ENCODE measurements at places on chromosomes 2 and 18.

DNA sequence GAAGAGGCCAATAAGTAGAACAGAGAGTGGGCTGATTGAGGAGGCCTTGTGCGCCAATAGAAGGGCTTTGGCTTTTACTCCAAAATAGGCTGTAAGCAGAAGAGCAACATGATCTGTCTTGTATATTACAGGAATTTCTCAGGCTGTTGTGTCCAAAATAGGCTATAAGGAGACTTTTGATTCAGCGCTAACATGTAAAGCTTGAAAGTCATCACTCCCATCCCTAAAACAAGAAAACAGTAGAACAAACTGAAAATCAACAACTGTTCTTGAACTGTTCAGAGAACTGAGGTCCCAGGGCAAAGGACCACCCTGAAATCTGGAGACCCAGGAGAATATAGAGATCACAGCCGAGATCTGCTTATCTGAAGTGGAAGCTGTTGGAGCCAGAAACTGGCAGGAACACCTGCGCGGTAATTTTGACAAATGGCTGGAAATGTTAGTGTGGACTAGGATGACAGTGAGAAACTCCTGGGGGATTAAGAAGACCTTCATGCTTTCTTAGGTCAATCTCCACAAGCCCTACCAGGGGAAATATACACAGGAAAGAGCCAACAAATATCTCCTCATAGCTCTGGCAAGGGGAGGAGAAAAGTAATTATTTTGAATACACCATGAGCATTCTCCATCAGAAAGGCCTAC is 258.6 kb downstream of the RBM43 start:
- no peak for DNase-seq

- peak; percentile 32 for DNase-seq
These were observed 50.8 kb downstream of the NCK2 start for GRCh38 chr2:105795575-105795934.

- no peak for DNase-seq
These were observed 1.6 kb downstream of the NUP35 start for GRCh38 chr2:183125659-183126341.

DNA sequence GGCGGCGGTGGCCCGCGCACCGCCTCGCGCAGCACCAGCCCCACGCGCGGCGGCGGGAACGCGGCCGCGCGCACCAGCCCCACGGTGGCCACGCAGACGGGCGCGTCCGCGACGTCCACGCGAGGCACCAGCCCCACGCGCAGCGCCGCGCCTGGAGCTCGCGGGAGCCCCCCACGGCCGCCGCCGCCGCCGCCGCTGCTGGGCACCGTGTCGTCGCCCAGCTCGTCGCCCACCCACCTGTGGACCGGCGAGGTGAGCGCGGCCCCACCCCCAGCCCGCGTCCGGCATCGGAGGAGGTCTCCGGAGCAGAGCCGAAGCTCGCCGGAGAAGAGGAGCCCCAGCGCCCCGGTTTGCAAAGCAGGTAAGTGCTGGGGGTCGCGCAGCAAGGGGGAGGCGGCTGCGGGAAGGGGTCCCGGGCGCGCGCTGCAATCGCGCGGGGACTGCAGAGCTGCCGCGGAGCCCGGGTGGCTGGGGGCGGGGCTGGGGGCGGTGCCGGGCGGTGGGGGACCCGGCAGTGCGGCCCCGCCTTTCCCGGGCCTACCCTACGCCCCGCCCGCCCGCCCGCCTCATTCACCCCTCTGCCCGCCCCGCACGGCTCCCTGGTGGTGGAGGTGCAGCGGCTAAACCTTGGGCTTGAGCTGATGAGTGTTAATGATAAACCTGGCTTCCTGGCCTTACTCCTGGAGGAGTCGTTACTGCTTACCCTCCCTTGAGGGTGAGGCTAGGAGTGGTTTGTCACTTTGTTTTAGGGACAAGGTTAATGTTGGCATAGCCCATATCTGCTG is 851 bp downstream of the FAM117B start:
- DNase-seq = peak; percentile 87

All from stimulated activated naive CD8-positive, alpha-beta T cell treated with anti-CD3 and anti-CD28 coated beads, Interleukin-15, Interleukin-2, amounts not matched to agents 100 U/mL and 50 U/mL, for 24 hours (primary cell).